Panc1 (cell line): ENCODE measurements at places on chromosomes 3 and 15. TPM values are rescaled to one million over a fixed set of nuclear protein-coding genes. Genes with fewer than 3 reads are reported as not detected.

Gene VILL
- 5.7 TPM for total RNA-seq

Gene APH1B
- 14.0 TPM for total RNA-seq

DNA sequence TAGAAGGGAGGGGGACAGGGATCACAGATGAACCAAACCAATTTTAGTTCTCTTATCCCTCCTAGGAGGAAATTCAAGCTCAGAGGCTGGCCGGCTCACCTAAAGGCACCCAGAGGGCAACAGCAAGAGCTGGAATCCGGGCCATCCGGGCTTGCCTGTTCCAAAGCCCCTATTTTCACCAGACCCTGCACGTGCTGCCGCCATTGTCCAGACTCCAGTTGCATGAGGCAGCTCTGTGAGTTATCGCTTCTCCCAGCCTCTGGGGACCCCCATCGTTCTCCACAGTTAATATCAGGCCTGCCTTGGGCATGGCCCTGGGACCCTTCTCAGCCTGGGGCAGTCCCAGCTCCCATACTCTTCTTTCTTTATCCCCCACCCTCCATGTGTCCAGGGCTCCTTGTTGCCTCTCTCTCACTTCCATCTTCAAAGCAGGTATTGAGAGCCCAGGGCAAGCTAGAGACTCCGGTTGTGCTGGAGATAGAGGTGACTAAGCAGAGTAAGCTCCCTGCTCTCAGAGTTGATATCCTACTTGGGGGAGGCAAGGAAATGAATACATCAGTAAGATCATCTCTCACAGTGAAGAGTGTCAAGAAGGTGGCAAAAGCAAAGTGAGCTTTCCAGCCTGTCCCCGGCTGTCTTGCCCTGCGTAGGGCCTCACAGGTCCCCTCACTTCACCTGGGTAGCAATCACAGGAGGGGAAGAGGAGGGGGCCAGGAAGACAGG, 322.8 kb downstream of the UACA start:
- no peak overlapping the region for H3K4me3 ChIP-seq
- DNase-seq, result no peak
- no peaks in the 10 kb centered on the region for H3K27me3 ChIP-seq
- peaks cover 3% of the 10 kb centered on the region; the same call in 1 of the 2 replicates for H3K4me1 ChIP-seq
- H3K27ac ChIP-seq, result no peak overlapping the region

GRCh38 chr15:60371175-60372051, 26.4 kb downstream of the ANXA2 start:
- peaks cover 83% of the 10 kb centered on the region for H3K4me1 ChIP-seq
- no peaks in the 10 kb centered on the region for H3K27me3 ChIP-seq
- no peak overlapping the region for H3K4me3 ChIP-seq
- H3K36me3 ChIP-seq, result peaks cover 8% of the 10 kb centered on the region; the same call in 1 of the 2 replicates
- H3K27ac ChIP-seq, result peak overlapping the region; percentile 100

DNA sequence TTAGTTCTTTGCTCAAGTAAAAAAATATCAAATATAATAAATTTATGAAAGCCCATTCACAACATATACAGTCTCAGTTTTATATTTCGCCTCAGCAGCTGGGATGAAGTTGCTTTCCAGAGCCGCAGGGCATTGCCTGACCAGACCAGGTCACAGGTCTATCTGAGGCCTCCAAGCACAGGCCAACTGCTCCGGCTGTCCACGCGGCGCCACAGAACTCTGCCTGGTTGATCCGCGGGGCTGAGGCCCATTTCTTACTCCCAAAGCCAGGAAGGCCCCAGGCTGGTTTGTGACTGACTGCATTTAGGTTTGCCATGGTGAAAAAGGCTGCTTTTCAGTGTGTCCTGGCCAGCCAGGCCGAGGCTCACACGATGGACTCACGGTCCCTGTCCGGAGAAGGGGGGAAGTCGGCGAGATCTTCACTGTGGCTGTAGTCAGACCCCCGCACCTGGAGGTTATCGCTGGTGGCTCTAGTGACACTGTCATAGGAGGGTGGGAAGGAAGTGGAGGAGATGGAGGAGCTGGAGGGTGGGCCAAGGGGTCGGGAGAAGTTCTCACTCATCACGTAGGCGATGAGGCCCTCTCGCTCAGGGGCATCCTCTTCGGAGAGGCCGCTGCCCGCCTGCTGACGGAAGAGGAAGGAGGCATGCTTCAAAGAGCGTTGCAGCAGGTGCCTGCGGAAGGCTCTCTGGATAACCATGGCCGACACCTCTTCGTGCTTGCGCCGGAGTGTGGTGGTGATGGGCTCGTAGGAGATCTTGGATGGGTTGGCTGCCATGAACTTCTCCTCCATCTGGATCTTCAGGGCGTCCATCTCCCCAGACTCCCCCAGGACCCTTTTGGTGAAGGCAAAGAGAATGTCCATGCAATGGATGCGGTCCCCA, 54.1 kb downstream of the EXOG start:
- H3K36me3 ChIP-seq, result no peaks in the 10 kb centered on the region
- H3K4me1 ChIP-seq, result no peaks in the 10 kb centered on the region
- H3K4me3 ChIP-seq, result no peak overlapping the region
- no peaks in the 10 kb centered on the region for H3K27me3 ChIP-seq

Gene PRRT3
- 1.1 TPM for total RNA-seq

GRCh38 chr15:98966091-98966787, 41.4 kb downstream of the PGPEP1L start:
- no peak overlapping the region for H3K27ac ChIP-seq
- no peak for DNase-seq
- no peaks in the 10 kb centered on the region for H3K4me1 ChIP-seq
- no peak overlapping the region for H3K4me3 ChIP-seq

GRCh38 chr15:62909257-62909656, 133.3 kb upstream of the TPM1 start:
- peaks cover 6% of the 10 kb centered on the region; the same call in 1 of the 2 replicates for H3K4me1 ChIP-seq
- H3K36me3 ChIP-seq, result no peaks in the 10 kb centered on the region
- no peak overlapping the region for H3K4me3 ChIP-seq
- H3K27me3 ChIP-seq, result no peaks in the 10 kb centered on the region
- no peak for DNase-seq
